Activated T-cell treated with anti-CD3 and anti-CD28 coated beads for 4 hours (primary cell): ENCODE measurements at places on chromosomes 3 and 15.
A peak's percentile ranks its signal among the peaks of the same experiment; 100 is the strongest.

DNA sequence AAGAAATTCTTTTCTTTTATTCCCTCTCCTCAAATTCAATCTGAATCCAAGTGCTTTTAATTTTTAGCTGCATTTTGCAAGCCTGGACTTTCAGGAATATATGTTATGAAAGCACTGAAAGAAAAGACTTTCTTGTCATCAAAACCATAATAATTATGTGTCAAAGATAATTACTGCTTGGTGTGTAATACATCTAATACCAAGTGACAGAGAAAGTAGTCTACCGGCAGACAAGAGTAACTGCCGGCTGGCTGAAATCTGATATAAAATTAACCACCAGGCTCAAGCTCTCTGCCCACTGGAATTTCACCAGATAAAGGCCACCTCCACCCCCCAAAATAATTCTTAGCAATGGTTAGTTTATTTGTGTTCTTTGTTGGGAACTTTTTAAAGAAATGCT, 220.9 kb upstream of the CDIN1 start:
- DNase-seq: no peak

GRCh38 chr15:39075756-39076341, 505.0 kb upstream of the THBS1 start:
- DNase-seq: no peak

- no peak for DNase-seq
These were observed 106.6 kb downstream of the DNAJB8 start for GRCh38 chr3:128359846-128360642.

DNA sequence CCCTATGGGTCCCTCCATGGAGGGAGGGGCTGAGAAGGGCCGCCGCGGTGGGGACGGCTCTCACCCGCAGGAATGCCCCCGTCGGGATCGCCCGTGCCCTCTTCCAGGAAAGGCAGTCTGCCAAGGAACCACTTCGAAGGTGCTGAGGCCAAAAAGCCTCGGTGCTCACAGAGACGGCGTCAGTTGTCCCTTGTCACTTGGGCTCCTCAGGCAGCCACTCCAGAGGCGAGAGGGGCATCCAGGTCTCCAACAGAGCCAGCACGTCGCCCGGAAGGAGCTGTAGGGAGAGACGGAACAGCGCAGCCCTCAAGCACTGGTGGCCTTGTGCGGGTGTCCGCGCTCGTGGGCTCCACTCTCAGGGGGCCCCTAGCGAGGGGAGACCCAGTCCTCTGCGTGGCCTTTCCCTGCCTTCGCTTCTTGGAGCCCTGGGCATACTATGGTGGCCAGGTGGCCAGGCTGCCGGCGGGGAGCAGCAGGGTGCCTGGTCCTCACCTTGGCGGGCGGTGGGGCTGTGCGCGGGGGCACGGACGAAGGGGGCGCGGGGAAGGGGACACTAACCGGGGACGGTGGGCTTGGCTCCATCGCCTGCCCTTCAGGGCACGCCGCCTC, 994 bp downstream of the MESP1 start:
- no peak for DNase-seq

DNA sequence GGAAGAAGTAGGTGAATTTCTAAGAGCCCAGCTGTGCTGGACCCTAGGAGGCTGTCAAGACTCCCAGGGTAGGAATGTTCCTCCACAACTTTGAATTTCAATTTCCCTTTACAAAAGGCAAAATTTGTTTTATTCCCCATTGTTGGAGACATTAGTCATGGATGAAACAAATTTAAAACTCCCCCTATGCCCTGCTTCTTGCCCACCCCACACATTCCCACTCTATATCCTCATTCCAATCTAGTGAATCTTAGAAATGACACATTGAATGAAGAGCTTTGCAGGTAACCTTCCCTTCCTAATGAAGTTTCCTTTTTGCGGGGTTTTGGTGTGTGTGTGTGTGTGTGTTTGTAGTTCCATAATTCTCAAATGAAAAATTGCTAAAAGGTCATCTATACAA, 72.6 kb downstream of the CCNL1 start:
- DNase-seq: no peak

GRCh38 chr3:171867981-171868380, 24.8 kb downstream of the TMEM212 start:
- no peak for DNase-seq

- no peak for DNase-seq
These were observed 277.2 kb downstream of the TBL1XR1 start for GRCh38 chr3:176919836-176920765.

- DNase-seq: no peak
These were observed 26.2 kb downstream of the RBPMS2 start for GRCh38 chr15:64749167-64749566.

- no peak for DNase-seq
These were observed 8.7 kb upstream of the ST3GAL6 start for GRCh38 chr3:98754483-98754882.

DNA sequence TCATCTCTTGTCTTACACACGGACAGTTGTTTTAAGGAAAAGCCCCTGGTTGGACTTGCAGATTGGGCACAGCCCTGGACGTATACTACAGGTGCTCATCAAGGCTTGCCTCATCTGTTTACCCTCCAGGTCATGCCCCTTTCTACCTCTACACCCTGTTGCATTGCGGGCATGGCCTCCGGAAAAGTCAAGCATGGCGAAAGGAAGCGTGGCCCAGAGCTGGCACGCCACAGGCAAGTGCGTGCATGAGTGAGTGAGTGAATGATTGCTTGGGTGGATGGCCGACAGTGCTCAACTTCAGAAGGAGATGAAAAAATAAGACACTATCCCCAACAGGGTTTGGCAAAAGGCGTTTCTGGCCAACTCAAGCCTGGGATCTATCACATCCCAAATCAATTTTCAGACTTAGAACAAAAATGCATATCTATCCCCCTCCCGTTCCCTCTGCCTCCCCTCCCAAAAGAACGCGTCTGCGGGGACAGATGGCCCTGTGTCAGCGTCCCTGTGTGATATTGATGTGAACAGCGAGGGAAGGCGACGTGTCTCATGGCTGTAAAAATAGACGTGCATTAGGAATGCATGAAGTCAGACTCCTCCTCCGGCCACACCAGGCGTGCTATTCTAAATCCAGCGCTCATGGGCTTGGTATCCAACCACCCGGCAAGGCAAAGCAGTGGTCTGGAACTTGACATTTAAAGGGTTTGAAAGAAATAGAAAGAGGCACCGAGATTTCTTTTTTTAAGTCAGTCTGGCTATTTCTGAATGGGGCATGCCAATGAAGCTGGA, 96.0 kb downstream of the RPLP1 start:
- DNase-seq: no peak

DNA sequence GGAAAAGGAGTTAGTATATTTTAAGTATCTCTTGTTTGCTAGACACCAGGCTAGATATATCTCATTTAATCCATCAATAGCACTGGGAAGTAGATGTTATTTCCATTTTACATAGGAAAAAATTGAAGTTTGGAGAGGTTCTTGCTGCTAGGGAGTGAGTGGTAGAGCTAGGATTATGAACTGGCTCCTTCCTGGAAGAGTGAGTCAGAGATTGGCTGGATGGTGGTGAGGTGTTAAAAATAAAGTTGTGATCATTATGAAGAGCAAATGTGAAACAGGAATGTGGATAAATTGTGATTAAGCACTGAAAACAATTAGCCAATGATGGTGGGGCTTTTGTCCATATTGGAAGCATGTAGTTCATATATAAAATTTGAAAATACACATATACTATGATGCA, 234.2 kb downstream of the WNT5A start:
- DNase-seq: no peak

- DNase-seq: no peak
These were observed 292.3 kb downstream of the TIGIT start for GRCh38 chr3:114586119-114586518.

DNA sequence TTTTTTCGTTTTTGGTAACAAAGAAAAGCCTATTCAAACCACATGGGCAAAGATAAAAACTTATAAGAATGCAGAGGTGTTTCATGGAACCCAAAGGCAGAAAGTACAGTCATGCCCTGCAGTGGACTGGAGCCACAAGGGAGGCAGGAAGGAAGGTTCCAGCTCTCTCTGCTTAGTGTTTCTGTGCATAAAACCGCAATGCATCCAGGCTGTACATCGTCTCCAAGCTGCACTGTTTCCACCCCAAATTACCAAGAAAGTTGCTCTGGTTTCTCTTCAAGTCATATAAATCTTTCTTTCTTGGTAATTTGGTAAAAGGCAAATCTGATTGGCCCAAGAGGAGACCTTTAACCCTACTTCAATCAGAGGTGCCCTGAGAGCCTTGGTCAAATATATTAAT, 15.8 kb downstream of the TRAT1 start:
- DNase-seq: no peak

- DNase-seq: no peak
These were observed 10.6 kb upstream of the WNT7A start for GRCh38 chr3:13890377-13891016.

GRCh38 chr3:42189736-42190135, 76.2 kb downstream of the CCK start:
- no peak for DNase-seq

GRCh38 chr15:47409038-47409437, 308.3 kb upstream of the SEMA6D start:
- DNase-seq: no peak

DNA sequence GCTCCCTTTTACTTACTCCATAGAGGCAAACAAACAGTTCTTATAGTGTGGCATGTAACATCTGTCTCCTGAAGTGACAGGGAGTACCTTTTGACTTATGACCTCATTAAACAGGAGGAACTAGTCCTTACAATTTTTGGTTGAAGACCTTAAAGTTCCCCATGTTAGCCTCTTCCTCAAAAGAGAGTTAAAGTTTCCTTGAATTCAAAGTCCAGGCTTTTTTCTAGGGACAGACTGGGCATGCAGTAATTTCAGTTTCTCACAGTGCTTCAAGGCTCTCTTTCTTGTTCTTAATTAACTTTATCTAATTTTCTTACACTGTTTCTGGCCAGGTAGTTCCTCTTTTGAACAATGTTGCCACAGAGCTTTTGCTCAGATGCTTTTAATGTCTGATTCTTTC, 12.1 kb downstream of the GOLM2 start:
- DNase-seq: no peak

DNA sequence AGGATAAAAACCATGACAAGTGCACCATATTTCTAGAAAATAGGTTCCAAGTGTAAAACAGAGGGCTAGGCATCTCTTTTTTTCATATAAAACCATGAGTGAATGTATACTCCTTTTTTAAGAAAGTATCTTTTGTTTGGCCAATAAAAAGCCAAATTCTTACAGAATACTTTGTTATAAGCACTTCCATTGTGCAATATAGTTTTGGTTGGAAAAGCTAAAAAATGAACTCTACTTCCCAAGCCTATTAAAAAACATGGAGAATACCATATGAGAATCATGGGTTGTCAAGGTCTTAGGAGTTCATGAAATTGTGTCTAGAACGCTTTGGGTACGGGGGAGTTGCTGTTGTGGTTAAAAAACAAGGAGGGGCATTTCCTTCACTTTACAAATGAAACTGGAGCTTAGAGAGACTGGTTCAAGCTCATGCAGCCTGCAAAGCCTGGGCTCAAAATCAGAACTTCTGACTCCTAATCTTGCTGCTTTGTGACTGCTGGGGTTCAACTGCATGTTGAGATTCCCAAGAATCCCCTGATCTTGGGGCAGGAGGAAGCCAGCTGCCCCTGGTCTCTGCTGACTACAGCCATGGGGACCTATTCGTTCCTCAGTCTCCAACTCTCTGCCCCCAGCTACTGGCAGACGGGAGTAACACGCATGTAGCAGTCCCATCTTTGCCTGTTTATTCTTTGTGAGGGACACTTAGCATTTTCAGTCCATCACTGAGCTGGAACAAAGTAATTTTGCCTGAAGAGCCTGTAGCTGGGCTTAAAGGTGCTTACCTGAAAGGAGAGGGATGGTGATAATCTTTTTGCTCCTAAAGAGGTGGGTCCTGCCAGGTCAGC, 229.1 kb downstream of the CHST2 start:
- no peak for DNase-seq

- DNase-seq: no peak
These were observed 902 bp downstream of the P2RY13 start for GRCh38 chr3:151328298-151328995.

DNA sequence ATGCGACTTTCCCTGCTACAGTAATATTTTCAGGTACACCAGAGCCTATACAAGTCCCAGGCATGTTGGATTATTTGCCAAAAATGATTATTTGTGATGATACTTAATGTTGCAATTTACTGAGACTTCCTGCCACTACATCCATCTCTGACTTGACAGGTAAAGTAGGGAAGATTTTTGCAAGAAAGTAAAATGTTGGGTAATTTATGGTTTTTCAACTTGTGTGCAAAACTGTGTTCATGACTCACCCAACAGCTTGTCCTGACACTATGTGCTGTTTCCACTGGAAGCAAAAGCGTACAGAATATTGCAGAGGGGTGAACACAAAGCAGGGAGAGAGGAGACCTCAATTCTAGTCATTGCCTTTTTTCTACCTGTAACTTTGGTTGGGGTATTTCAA, 5.4 kb upstream of the CRBN start:
- no peak for DNase-seq

DNA sequence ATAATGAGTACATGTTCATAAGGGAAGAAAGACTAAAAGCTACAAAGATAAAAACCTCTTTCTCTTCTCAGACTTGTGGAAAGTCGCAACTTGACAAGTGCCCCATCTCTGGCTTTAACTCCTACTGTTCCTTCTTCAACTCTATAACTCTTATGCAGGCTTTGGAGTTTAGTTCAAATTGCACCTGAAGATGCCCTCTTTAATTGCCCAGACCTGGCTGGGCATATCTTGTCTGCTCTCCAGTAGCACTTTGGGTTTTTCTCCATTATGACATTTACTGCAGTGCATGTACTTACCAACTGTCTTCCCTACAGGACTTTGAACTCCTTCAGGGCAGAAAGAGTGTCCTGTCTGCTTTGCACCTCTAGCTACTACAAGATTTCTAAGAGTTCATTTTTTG, 32.4 kb downstream of the DGKG start:
- DNase-seq: no peak

GRCh38 chr3:190585805-190586630, 72.1 kb downstream of the IL1RAP start:
- DNase-seq: peak; percentile 23

- no peak for DNase-seq
These were observed 8.4 kb downstream of the MORC1 start for GRCh38 chr3:109109574-109109973.

DNA sequence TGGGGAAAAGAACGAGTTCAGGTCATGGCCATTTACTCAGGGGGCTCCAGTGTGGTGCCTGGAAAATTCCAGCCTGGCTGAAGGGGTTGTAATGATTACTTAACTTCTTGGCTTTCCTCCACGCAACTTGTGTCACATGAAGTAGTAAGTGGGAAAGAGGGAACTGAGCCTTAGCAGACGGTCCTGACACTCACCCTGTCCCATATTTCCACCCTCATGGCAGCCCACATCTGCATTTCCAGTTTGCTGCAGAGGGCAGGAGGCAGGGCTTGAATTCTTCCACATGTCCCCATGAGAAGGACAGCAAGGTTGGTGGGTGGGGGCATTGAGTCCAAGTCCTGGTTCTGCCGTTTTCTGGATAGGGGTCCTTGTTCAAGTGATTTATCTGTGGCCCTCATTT, 7.8 kb upstream of the CAMP start:
- DNase-seq: no peak
